CD4-positive, alpha-beta T cell treated with Interleukin-10 for 1 hour (primary cell): ENCODE measurements at places on chromosomes 1 and 21.

DNA sequence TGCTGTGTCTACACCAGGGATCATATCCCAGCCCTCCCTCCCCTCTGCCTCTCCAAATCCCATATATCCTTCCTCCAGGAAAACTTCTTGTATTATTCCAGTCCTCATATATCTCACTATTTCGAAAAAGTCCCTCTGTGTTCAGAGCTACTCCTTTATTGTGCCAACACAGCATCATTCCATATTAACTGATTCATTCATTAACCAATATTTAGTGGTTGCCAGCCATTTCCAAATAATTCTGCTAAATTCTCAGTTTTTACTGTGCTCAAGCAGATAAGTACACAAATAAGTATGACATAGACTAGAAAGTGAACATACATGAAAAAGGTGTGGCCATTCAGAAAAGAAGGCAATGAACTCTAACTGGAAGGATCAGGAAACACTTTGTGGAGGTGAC, 241.6 kb upstream of the DUSP10 start:
- no peak for DNase-seq

- DNase-seq, result no peak
Observed at GRCh38 chr21:37149411-37149810, 76.4 kb downstream of the TTC3 start.

DNA sequence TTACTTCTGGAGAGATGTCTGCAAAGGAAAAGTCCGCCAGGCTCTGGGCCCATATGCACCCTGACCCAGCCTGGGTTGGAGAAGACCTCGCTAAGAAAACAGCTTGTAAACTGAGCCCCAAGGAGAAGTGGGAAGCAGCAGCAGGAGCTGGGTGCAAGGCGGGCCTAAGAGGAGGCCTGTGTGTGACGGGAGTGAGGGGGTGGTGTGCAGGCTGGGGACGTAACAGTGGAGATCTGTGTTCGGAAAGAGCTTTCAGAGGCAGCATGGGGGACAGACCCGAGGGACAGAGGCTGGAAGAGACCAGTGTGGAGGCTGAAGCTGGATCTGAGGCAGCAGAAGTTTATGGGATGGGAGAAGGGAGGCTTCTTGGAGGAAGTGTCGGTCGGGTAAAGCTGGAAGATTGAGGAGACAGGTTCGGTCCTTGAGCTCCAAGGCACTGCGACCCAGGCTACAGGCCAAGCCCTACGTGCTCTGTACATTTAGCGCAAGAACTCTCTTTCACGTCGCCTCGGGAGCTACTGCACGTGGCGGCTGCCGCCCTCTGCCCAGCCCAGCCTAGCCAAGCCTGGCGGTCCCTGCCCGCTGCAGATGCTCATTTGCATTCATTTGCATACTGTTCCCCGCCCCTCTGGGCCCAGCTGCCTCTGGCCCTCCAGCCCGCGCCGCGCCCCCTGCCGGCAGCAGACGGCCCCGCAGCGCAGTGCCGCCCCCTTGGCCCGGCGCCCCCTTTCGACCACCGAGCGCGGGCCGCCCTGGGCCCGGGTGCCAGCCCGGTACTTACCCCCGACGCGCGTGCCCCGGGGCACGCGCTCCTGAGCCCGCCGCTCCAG, 6.3 kb downstream of the HPCA start:
- peak; percentile 29 for DNase-seq

DNA sequence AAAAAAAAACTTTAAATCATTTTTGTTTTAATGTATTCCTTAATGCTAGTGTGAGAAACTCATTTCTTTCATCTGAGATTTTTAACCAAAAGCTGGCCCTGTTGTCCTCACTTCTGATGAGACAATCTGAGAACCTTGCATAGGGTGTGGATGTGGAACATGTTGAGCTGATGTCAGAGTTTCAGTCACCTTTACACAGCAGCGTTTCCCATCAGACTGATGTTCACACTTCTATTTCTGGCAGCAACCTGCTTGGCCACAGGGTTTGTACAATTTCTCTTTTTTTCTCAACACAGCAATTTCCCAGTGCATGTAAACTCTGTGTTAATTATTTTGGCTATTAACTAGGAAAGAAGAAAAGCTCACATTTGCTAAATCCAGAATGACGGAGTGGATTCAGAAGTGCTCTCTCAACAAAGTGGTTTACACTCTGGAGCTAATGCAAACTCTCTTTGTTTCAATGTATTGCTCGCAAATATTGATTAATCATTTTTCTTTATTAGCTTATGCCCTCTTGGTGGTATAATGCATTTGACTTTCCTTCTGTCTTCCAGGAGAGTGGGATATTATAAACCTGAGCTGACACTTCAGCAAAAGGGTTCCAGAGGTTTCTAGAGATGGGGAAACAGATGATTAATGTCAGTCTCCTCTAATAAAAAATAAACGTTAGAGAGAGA, 70.5 kb upstream of the HSPA13 start:
- peak; percentile 4 for DNase-seq

DNA sequence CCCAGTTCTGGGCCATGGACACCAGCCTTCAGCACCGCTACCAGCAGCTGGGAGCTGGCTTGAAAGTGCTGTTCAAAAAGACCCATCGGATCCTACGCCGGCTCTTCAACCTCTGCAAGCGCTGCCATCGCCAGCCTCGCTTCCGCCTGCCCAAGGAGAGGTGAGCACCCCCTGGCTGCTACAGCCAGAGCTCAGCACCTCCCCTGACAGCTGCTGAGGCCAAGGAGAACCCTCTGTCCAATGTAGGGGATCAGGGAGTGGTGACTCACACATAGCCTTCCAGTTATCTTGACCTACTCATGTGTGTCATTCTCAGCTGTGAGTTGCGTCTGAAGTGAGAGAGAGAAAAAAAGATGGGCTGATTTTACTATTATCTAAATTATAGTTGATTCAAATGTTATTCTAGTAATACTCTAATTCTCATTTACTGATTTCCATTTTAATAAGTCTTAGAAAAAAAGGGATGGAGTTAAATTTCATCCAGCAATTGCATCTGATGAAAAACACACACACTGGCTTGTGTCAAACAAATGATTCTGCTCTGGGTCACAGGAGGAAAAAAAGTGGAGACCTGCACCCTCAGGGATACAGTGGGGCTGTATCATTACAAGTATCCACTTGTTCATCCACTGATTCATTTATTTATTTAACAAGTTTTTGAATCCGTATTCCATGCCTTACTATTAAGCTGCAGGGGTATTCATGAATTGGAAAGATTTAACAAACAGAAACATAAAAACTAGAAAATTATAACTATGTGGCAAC, 108.0 kb downstream of the BRINP2 start:
- DNase-seq, result no peak

GRCh38 chr1:78071696-78072095, 25.9 kb downstream of the GIPC2 start:
- DNase-seq, result no peak

DNA sequence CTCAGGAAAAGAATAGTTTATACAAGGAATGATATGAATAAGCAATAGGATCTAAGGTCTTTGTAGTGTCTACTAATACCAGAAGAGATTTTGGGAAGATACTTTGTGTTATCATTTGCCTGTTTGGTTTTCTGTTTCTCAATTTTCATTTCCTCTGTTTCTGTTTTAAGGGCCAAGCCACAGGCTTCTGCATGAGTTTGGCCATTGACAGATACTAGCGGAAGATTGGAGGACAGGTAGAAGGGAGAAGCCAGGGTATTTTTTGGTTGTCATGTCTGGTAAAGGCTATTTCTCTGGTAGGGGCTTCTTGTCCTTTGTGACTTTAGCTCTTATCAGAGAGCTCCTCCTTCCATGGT, 51.4 kb downstream of the HS2ST1 start:
- no peak for DNase-seq

DNA sequence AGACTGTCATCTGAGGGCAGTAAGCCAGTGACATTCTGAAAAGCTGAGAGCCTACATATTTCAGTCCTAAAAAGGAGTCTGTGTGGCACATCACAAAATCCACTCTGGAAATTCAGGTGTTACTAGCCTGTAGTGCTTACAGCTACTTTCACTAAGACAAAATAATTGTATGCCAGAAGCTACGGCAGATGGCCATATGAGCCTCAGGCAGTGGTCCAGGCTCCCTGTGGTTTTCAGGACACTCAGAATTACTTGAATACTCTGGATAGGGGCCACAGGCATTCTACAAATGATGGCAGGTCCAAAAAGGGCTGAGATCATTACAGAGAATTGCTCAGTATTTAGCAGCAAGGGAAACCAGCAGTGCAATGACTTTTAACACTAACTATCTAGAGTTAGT, 527.1 kb downstream of the MRPL39 start:
- no peak for DNase-seq

- no peak for DNase-seq
Observed at GRCh38 chr1:226934483-226935237, 5.4 kb upstream of the COQ8A start.

- no peak for DNase-seq
Observed at GRCh38 chr21:23374155-23374554, 2233.1 kb downstream of the MRPL39 start.

GRCh38 chr1:58551186-58552140, 4.9 kb upstream of the OMA1 start:
- no peak for DNase-seq

DNA sequence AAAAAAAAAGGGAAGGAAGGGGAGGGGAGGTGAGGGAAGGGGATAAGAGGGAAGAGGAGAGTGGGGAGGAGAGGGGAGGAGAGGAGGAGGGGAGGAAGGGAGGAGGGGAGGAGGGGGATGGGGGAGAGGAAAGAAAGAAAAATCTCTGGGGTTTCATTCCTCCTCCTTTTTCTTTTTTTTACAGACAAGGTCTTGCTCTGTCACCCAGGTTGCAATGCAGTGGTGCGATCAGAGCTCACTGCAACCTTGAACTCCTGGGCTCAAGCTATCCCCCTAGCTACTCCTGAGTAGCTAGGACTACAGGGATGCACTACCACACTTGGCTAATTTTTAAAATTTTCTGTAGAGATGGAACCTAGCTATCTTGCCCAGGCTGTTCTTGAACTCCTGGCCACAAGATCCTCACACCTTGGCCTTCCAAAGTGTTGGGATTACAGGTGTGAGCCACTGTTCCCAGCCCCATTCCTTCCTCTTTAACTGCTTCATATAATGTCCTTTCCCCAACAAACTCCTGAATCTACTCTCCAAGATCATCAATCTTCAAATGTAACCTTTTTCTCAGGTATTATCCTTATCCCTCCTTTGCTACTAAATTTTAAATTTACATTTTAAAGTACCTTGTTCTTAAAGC, 23.2 kb downstream of the GON4L start:
- no peak for DNase-seq

DNA sequence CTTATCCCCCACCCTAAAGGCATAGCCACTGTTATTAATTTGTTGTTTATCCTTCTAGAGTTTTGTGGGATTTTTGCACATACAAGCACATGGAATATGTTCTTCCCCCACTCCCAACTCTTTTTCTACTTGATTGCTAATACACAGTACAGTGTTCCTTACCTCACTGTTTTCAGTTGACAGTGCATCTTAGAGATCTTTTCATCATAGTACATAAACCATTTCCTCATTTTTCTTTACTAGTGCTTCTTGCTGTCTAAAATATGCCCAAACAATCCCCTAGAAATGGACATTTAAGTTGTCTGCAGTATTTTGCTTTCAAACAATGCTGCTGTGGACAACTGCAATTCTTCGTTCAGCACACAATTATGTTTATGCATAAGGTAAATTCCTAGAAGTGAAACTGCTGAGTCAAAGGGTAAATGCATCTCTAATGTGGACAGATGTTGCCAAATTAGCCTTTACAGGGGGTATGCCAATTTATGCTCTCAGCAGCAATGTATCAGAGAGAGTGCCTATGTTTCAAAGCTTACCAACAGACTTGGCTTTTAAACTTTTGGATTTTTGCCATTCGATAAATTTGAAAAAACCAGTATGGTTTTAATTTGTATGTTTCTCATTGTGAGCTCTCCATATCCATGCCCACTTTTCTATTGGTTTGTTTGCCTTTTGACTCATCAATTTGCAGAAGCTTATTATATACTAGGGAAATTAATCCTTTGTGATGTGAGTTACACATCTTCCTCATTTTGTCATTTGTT, 132.6 kb downstream of the MRPS6 start:
- DNase-seq, result no peak

GRCh38 chr1:11448373-11449099, 30.4 kb upstream of the DISP3 start:
- no peak for DNase-seq

- DNase-seq, result no peak
Observed at GRCh38 chr1:101957771-101958170, 39.0 kb downstream of the OLFM3 start.

DNA sequence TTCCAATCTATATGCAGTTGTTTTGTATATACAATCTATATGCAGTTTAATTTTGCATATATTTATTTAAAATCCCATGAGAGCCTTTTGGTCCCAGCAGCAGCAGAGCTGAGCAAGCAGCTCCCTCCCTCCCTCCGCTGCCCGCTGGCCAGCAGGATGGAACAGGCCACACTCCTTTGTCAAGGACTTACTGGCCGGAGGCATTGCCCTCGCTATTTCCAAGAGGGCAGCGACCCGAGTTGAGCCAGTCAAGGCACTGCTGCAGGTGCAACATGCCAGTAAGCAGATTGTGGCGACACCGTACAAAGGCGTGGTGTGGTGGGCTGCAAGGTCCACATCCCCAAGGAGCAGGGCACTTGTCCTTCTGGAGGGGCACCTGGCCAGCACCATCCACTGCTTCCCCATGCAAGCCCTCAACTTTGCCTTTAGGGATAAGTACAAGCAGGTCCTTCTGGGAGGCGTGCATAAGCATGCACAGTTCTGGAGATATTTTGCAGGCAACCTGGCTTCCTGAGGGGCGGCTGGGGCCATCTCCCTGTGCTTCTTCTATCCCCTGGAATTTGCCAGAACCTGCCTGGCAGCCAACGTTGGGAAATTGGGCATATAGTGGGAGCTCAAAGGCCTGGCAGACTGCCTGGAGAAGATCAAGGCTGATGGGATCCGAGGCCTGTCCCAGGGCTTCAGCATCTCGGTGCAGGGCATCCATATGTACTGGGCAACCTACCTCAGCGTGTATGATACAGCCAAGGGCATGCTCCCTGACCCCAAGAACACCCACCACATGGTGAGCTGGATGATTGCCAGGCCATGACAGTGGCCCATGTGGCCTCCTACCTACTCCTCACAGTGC, 92.2 kb downstream of the OSBPL9 start:
- DNase-seq, result no peak

- no peak for DNase-seq
Observed at GRCh38 chr1:166960858-166961474, 14.4 kb downstream of the ILDR2 start.

- DNase-seq, result no peak
Observed at GRCh38 chr1:14910984-14911721, 242.4 kb upstream of the TMEM51 start.

DNA sequence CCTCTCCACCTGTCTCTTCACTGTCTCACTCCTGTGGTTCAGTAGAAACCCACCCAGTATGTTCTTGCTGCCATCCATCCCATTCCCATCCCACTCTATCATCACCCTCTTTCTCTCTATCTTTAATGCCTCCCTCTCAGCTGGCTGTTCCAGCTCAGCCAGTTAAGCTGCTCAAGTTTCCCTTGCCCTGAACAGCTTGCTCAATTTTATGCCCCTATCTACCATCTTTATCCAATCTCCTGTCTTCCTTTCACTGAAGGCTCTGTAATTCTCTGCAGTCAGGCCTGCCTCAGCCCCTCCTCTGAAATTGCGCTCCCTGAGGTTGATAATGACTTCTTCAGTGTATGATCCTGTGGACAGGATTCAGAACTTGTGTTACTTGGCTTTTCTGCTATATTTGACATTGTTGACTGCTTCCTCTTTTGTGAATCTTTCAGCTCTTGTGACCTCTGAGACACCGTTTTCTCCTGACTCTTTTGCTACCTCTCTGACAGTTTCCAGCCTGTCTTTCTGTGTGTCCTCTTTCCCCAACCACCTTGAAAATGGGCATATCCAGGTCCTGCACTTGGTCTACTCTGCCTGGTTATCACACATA, 13.9 kb upstream of the BCAR3 start:
- DNase-seq, result no peak

- DNase-seq, result no peak
Observed at GRCh38 chr1:160206421-160207117, 1.4 kb downstream of the PEA15 start.

GRCh38 chr1:185044981-185045813, at the start of gene RNF2:
Gene RNF2 (plus strand): TSS chr1:185045558. CDS start chr1:185087554, 41,996 bp downstream.
- peak; percentile 84 for DNase-seq
